ENCODE measurements at places on chromosomes 5 and 9.

- no peak for DNase-seq
Observed at GRCh38 chr9:122797316-122798063, 2.4 kb upstream of the OR1K1 start.

DNA sequence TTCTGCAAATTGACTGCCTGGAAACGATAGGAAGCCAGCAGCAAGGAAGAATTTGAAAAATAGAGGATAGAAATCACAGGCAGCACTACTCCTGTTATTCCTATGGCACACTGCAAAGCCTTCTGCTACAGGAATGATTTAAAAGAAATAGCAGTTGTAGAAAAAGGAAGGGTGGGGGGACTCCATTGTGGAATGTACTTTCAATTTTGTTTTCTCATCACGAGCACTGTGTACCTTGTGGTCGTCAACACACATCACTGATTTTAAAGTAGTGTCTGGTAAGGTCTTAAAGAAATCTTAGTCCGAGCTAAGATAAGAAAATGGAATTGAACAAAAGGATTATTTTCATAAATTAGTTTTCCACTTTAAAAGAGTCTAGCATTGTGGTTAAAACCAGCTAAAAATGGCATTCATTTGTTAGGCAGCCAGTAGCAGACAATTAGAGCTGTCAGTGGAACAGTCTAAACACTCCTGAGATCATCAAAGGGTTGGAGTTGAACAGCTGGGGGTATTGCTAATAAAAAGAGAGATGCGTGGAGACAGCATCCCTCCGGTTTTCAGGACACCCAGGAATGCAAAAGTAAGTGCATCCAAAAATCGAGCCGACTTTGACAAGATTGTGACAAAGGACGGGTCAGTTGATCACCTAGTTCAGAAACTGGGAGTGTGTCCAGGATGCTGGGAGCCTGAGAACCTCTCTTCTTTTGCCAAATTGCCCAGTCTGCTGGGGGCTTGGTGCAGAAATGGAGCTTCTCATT is 97.8 kb upstream of the WWC1 start:
- DNase-seq, result no peak

GRCh38 chr9:116124472-116125040 is 29.0 kb upstream of the PAPPA start:
- no peak for DNase-seq

GRCh38 chr9:89505911-89506310 is 8.0 kb upstream of the SEMA4D start:
- no peak for DNase-seq

GRCh38 chr9:17057729-17058128 is 77.1 kb upstream of the CNTLN start:
- DNase-seq, result no peak

GRCh38 chr9:15132091-15132490 is 174.9 kb downstream of the TTC39B start:
- DNase-seq, result no peak

DNA sequence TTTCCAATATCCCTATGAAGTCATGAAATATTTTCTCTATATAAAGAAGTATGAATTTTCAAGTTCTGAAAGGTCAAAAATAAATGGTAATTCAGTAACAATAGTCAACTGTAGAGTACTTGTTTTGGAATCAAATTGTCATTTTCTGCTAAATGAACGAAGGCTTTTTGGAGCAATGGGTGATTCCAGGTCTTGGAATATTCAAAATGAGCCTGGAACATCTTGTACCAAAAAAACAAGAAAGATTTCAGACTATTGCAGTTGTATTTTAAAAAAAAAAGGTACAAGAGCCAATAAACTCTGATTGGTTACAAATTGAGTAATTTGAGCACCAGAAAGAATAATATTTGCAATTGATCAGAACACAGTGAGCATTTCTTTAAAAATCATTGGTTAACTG is 730.1 kb downstream of the DTWD2 start:
- no peak for DNase-seq

DNA sequence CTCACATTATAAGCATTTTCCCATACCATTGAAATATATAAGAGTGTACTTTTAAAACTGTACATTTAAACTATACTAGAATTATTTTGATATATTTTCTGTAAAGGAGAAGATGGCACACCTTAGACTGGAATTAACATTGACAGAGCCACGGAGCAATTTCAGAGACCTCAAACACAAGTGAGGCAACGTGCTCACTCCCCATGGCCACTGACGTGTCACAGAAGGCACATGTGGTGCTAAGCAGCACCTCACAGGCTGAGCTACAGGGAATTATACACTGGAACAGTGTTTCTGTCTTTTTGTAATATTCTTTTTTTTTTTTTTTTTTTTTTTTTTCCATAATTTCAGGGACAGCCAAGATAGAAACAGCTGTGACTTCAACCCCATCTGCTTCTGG is 66.5 kb downstream of the NUP214 start:
- DNase-seq, result no peak

- no peak for DNase-seq
Observed at GRCh38 chr5:171619196-171619595, 166.4 kb upstream of the SMIM23 start.

DNA sequence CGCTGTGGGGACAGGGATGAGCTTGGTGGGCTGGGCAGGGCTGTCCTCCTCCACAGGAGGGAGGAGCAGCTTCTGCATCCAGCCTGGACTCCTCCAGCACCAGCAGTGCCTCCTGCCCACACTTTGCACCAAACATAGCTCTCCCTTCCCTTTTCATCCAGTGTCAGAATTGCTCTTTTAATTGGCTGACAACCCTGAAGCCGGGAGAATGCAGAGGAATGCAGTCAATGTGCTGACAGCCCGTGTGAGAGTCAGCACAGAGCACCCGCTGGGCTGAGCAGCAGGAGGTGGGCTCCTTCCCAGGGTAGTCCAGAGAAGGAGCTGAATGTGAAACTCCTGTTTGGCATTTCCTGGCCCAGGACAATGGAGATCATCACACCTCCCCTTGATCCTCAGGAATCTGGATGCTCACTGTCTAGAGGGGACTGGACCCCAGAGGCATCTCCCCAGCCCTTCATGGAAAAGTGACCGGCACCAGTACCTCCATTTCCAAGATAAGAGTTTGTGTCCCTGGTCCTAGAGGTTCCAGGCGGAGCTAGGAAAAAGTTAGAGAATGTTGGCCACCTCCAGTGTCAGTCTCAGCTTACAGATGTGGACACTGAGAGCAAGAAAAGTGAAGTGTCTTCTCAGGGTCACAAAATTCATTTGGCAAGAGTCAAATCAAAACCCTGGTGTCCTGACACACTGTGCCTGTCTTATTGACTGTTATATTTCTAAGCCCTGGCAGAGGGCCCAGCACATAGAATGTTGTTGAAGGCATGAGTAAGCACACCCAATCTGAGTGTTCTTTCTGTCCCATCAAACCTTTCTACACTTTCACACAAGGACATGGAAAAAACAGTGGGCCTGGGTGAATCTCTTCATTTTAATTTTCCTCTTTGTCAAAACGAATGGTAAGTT is 202.1 kb downstream of the SNX18 start:
- no peak for DNase-seq

DNA sequence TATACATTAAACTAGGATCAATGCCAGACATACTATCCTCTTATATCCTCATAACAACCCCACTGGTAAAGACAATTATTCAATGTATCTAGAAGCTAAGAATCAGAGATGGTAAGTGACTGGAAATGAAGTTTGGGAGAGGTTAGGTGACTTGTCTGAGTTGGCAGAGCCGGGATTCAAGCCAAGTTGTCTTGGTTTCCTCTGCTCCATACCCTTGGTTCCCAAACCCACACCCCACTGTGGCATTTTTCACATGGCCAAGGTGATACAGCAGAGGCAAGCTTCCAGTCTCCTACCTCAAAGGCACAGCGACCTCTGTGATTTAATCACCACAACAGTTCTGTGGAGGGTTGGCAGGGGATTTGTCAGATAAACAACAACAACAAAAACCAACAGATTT is 34.7 kb upstream of the ADRB2 start:
- no peak for DNase-seq

DNA sequence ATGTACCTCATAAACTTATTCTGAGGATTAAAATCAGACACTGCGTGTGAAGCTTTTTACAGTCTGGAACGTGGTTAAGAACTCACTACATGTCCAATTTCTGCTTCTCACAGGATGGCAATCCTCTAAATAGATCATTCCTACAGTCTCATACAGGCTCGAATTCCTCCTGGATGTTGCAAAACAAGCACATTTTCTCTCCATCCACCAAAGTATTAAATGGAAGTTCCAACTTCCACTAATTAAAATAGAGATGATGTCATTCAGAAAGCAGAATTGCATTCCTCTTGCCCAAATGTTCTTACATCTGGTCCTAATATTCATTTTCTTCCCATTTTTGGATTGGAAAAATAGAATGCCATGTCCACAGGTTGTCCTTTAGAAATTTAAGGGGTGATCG is 145.5 kb upstream of the PCA3 start:
- no peak for DNase-seq

- no peak for DNase-seq
Observed at GRCh38 chr5:31767335-31768031, 128.6 kb downstream of the PDZD2 start.

DNA sequence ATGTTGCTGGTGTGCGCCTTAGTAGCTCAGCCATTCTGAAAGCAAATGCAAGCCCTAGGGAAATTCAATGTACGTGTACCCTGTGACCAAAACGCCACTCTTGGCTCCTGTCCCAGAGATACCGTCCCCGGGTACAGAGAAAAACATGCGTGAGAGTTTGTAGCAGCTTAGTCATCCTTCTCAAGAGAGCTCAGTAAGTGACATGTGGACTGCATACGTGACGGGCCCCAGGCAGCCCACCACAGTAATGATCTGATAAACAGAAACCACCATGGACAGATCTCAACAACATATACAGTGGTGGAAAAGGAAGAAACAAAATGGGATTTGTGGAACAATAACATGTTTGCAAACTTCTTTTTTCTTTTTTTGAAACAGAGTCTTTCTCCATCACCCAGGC is 45.1 kb downstream of the S1PR3 start:
- DNase-seq, result no peak

DNA sequence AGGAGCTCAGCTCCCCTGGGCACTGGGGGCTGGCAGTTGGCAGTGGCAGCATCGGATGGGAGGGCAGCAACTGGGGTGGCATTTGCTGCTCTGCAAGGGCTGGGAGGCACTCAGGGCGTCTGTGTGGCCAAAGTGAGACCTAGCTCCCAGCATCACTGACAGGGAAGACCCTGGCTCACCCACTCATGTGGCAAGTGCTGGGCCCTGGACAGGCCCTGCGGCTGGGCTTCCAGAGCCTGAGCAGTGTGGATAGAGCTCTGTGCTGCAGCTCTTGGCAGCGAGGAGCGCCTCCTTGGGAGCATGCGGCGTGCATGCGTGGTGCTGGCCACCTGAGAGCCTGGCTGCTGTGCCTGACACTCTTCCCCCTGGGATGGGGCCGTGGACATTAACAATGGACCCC is 10.2 kb downstream of the CEP72 start:
- no peak for DNase-seq

Data from left kidney (tissue), 8 donors.